ENCODE measurements at places on chromosomes 5 and 9.

DNA sequence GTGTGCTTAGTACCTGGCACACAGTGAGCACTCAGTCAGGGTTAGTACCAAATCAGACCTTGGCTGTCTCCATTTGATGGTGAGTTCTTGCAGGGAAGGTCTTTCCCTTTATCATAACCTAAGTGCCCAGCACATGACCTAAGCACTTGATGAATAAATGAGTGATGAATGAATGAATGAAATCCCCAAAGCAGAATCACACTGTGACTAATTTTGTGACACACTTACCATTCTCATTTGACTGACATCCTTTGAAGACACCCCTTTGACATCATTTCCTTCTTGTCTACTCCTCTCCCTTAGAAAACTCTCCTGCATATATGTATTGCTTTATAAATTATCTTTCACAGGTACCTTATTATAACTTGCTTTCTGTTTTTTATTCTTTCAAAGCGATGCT is 130.2 kb upstream of the ELL2 start:
- DNase-seq, result no peak

DNA sequence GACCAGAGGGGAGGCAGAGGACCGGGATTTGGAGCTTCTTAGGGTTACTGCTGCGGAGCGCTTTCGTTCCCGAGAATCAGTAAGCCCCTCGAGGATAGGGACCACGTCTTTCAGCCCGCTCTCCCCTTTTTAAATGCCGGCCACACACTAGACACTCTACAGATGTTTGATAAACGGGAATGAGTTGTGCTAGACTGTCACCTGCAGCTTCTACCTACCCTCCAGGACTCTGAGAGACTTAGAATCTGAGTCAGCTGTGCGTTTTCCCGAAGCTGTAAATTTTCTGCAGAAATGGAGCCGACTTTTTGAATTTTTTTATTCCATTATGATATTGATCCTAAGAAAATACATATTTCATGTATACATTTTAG is 670 bp downstream of the CCDC171 start:
- no peak for DNase-seq

DNA sequence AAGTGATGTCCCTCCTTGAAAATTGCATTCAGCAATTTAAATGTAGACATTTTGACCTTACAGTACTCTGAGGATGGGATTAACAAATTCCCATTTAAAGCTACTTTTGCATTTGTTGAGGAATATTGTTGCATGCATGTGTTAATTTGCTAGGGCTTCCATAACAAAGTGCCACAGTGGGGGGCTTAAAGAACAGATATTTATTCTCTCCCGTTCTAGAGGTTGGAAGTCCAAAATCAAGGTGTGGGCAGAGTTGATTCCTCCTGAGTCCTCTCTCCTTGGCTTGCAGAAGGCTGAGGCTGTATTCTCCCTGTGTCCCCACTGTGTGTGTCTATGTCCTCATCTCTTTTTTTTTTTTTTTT is 51.8 kb upstream of the CDK20 start:
- no peak for DNase-seq

DNA sequence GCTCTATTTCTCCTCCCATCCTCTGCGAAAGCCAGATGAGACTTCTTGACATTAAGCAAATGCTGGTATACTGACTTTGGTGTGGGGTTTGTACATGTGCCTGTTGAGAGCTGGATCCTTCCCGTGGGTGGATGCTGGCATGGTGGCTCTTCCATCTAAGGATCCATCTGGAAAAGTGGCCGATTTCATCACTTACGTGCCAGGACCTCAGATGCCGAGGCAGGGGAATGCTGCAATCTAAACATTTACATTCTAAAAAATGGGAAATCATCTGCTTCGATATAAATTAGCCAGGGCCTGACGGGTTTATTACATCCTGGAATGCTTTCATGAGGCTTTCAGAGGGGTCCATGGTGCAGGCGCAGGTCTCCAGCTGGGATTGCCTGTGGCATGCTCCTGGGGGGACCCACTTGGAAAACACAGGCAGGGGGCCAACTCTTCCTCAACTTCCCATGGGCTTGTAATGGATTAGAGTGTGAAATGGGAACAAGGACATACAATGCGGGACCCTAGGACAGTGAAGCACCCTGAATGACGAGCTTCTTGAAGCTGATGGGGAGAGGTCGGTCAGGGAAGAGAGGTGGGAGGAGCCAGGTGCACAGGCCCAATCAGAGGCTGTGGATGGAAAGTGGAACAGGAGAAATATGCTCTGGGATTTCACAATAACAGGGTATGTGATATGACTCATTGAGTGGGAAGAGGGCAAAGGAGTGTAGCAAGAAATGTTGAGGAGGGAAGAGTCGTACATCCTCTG is 105.5 kb upstream of the PITX1 start:
- no peak for DNase-seq

- DNase-seq, result no peak
These were observed 143.5 kb downstream of the CDK5RAP2 start for GRCh38 chr9:120436446-120436845.

DNA sequence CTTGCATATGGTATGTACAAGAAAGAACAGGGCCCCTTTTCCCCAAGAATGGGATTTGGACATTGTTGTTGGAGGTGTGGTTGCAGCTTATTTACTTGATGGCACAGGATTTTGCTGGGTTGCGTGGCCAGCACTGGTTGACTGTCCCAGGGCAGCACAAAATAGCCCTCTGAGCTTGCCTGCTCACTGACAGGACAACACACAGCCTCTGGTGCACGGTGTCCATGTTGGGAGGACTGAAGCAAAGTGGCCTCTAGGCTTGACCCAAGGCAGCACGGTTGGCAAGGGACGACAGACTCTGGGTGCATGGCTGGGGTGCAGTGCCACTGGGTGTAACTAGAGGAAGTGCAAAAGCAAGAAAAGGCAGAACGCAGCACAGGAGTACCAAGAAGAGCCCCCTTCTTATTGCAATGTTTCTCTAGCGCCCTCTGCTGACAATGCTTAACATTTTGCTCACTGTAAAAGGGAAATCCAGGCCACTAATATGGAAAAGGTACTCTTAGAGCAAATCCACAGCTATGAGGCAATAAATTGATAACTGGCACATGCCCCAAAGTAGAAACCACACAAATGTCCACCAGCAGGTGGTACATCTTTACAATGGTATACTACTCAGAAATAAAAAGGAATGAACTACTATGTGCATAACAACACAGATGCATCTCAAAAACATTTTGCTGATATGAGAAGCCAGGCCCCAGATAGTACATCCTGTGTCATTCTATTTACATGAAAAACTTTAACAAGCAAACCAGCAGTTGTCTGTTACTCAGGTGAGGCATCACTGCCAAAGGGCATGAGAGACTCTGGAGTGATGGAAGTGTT is 47.4 kb upstream of the BARX1 start:
- no peak for DNase-seq

- DNase-seq, result no peak
These were observed 85.9 kb upstream of the MAP3K1 start for GRCh38 chr5:56729488-56729887.

GRCh38 chr9:95084254-95084934 is 233.1 kb downstream of the FANCC start:
- no peak for DNase-seq

DNA sequence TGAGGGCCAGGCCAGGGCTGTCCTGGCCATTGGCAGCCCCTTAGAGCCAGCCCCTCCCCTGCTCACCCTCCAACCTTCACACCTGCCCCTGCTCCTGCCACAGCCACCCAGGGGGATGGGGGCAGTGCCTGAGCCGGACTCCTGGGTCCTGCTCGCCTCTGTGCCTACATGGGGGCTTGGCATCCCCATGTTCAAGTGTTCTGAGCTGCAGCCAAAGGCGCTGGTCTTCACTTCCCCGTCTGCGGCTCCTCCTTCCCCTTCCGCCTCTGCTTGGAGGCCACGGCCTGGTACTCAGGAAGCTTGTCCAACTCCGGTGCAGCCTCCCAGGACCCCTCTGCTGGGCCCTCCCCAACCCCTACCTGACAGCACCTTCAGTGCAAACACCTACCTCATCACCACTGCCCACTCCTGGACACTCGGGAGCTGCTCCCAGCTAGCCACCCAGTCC is 2.3 kb upstream of the DNLZ start:
- no peak for DNase-seq

DNA sequence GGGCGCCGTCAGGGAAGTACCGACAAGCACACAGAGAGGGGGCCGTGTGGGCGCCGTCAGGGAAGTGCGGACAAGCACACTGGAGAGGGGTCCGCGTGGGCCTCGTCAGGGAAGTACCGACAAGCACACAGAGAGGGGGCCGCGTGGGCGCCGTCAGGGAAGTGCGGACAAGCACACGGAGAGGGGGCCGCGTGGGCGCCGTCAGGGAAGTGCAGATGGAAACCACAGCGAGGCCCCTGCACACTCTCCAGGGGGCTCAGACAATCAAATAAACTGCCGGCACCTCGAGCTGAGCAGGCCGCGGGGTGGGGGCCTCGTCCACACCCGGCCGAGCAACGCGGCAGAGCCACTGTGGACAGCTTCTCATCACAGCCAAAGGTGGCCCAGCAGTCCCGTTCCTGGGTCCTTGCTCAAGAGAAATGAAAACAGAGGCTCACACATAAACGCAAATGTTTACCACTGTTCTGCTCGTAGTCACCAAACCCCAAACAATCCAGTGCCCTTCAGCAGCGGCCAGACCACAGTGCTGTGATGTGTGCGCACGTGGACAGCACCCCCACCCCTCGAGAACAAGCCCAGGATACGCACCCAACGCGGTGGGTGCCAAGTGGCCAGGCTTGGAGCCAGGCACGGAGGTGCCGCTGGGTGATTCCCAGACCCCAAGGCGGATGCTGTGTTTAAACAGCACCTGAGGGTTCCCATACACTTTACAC is 24.7 kb downstream of the TPPP start:
- no peak for DNase-seq

DNA sequence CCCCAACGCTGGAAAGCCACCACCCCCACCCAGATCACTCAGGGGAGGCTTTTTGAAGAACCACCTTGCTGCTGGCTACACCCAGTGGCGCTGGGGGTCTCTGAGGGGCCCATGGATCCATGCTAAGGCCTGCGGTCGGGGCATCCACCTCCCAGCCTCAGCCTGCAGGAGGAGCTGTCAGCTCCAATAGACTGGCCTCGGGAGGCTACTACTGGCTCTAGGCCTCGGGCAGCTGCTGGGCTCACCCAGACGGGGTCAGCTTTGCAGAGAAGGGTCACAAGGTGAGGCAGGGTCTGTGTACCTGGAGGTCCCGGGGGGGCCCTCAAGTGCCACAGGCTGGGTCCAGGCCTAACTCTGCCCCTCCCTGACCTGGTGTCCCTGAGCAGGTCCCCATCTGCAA is 193.7 kb downstream of the OLFM1 start:
- no peak for DNase-seq

- no peak for DNase-seq
These were observed 1429.3 kb downstream of the EFNA5 start for GRCh38 chr5:106241409-106241808.

- no peak for DNase-seq
These were observed 390.1 kb downstream of the PRELID2 start for GRCh38 chr5:145445027-145445426.

- DNase-seq, result no peak
These were observed 4.4 kb upstream of the GNG10 start for GRCh38 chr9:111657051-111657450.

- no peak for DNase-seq
These were observed 35.3 kb downstream of the GAPVD1 start for GRCh38 chr9:125296843-125297372.

DNA sequence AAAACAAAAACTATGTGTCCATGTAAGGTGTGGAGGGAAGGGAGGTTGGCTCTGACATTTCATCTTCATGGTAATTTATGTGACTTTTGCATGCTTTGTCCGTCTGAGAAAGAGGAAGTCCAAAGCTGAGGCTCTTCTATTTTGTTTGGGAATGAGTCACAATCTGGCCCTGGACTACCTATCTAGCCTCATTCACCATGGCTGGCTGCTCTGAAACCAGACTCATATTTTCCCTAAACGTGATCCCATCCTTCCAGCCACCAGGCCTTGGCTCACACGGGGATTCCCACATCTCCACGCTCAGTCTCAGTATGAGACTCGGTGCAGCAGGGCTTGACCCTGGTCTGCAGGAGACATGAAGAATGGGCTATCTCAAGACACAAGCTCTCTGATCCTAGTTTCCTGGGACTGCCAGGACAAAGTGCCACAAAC is 672.8 kb downstream of the ACTL7B start:
- no peak for DNase-seq

- no peak for DNase-seq
These were observed 100.3 kb downstream of the FBXW11 start for GRCh38 chr5:171906066-171906570.

DNA sequence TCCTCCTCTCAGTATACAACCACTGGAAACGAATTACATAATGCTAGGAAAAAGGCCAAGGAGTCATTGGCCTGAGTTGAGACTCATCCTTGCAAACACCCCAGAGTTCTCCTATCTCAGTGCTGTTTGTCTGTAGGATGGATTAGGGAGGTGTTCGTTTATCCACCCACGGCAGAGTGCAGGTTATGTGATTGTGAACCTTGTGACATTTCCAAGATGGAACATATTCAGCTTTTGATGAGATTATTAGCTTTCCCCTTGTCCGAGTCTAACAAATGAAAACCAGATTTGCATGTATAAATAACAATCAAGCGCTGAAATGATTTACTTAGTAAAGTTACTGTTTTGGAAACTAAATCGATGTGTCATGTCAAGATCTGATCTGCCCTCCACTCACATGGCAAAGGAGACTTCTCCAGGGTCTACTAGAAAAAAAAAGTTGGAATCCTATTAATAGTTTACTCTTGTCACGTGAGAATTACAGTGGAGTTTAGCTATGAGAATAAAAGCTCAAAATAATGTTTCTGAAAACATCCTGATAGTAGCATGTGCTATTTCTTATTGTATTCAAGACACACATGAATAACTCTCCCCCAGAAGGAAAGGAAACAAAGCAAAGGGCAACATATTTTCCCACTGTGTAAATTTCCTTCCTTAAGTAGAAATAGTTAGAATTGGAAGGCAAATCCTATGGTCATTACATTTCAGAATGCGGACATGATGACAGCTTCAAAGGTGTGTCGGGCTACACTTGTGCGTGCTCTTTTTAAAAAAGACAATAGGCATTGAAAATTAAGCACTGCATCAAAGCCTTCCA is 600.4 kb downstream of the EBF1 start:
- no peak for DNase-seq

- no peak for DNase-seq
These were observed 181.5 kb upstream of the OTULINL start for GRCh38 chr5:14400085-14400484.
